ENCODE measurements at places on chromosomes 2 and 18. TPM values are rescaled to one million over a fixed set of nuclear protein-coding genes. Genes with fewer than 3 reads are reported as not detected.

DNA sequence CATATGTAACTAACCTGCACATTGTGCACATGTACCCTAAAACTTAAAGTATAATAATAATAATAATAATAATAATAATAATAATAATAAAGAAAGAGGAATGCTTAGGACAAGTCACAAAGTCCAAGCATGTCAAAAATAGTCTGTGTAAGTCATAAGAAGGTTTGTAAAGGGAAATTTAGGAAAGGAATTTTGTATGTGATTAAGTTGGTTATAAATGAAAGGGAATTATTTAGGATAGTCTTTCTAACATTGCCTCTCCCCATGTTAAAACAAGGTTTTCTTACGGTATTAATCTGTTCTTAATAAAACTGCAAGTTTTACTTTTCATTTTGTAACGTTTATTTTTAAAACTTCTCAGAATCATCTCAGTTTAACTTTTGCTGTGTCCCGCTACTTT, 62.8 kb downstream of the SESTD1 start:
- H3K4me1 ChIP-seq: no peaks in the 10 kb centered on the region
- no peaks in the 10 kb centered on the region for H3K36me3 ChIP-seq
- DNase-seq: no peak

GRCh38 chr2:203782262-203782976, 76.0 kb downstream of the CD28 start:
- no peaks in the 10 kb centered on the region for H3K36me3 ChIP-seq
- H3K4me3 ChIP-seq: no peak overlapping the region
- peak; percentile 61 for DNase-seq
- no peak overlapping the region for H3K27ac ChIP-seq
- no peaks in the 10 kb centered on the region for H3K4me1 ChIP-seq

GRCh38 chr2:9753276-9753600, 90.0 kb upstream of the TAF1B start:
- H3K27ac ChIP-seq: no peak overlapping the region
- H3K36me3 ChIP-seq: no peaks in the 10 kb centered on the region
- no peak for DNase-seq
- no peak overlapping the region for H3K4me3 ChIP-seq

DNA sequence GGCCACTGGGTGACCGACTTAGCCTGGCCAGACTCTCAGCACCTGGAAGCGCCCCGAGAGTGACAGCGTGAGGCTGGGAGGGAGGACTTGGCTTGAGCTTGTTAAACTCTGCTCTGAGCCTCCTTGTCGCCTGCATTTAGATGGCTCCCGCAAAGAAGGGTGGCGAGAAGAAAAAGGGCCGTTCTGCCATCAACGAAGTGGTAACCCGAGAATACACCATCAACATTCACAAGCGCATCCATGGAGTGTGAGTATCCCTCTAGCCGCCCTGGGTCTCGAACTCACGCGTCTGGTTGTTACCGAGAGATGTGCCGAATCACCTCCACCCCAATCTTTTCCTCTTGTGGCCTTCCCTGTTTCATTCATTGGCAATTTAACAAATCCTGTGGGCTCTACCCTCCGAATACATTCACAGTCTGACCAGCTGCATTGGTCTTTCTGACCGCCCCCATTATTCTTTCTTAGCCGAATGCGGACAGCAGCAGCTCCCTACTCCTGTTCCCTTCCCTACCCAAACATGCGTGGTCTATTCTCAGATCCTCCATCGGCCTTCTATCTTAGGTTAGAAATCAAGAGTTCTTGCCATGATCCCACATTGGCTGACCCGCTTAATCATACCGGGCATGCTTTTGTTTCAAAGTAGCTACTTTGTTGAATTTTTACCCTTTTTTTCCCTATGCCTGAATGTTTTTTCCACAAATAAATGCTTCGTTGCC, 631 bp downstream of the RPL31 start:
- peak overlapping the region; percentile 78 for H3K4me3 ChIP-seq
- H3K36me3 ChIP-seq: peaks cover 17% of the 10 kb centered on the region
- DNase-seq: no peak
- no peaks in the 10 kb centered on the region for H3K27me3 ChIP-seq
- H3K27ac ChIP-seq: peak overlapping the region; percentile 49
- H3K4me1 ChIP-seq: peaks cover 8% of the 10 kb centered on the region

DNA sequence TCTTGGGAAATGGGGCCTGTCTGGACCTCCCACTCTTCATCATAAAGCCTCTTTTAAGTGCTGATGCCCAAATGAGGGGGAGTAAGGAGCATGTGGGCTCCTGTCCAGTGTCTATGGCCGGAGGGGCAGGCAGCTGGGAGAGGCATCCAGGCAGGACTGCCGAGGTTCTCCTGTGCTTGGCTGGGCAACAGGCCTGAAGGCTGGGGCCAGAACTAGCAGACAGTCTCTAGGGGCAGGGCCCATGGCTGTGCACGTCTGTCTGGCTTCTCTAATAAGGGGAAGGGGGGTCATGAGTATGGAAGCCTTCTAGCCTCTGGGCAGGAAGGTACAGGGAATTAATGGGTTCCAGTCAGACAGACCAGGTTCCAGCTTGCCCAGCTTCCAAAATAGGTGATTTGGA, 128.6 kb downstream of the SMAD2 start:
- H3K4me1 ChIP-seq: no peaks in the 10 kb centered on the region
- H3K27me3 ChIP-seq: no peaks in the 10 kb centered on the region
- H3K4me3 ChIP-seq: no peak overlapping the region
- no peak for DNase-seq
- no peaks in the 10 kb centered on the region for H3K36me3 ChIP-seq

GRCh38 chr2:25365241-25365640, 23.5 kb upstream of the DNMT3A start:
- H3K36me3 ChIP-seq: no peaks in the 10 kb centered on the region
- H3K4me1 ChIP-seq: no peaks in the 10 kb centered on the region
- no peak overlapping the region for H3K4me3 ChIP-seq
- no peaks in the 10 kb centered on the region for H3K27me3 ChIP-seq

GRCh38 chr18:72672364-72673184, 128.4 kb upstream of the CBLN2 start:
- H3K4me1 ChIP-seq: no peaks in the 10 kb centered on the region
- no peak overlapping the region for H3K27ac ChIP-seq
- H3K36me3 ChIP-seq: no peaks in the 10 kb centered on the region
- no peaks in the 10 kb centered on the region for H3K27me3 ChIP-seq
- H3K4me3 ChIP-seq: no peak overlapping the region

- no peaks in the 10 kb centered on the region for H3K36me3 ChIP-seq
- no peak overlapping the region for H3K4me3 ChIP-seq
- H3K4me1 ChIP-seq: no peaks in the 10 kb centered on the region
- H3K27me3 ChIP-seq: no peaks in the 10 kb centered on the region
These were observed 304.6 kb upstream of the FAM98A start for GRCh38 chr2:33903701-33904100.

DNA sequence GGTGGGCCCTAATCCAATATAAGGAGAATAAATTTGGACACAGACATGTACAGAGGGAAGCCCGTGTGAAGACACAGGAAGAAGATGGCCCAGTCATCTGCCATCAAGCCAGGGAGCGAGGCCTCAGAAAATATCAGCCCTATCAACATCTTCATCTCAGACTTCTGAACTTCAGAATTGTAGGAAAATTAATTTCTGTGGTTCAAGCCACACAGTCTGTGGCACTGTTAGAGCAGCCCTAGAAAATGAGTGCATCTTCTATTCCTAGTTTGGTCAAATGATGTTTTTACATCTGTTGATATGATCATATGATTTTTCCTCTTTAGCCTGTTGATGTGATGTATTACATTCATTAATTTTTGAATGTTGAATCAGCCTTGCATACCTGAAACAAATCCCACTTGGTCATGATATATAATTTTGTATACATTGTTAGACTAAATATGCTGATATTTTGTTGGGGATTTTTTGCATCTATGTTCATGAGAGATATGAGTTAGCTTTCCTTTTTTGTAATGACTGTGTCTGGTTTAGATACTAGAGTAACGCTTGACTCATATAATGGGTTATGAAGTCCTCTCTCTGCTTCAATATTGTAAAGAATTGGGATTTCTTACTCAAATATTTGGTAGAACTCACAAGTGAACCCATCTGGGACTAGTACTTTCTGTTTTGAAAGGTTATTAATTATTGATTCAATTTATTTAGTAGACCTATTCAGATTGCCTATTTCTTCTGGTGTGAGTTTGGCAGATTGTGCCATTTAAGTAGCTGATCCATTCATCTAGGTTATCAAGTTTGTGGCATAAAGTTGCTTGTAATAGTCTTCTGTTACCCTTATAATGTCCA, 451.4 kb downstream of the EIPR1 start:
- H3K27ac ChIP-seq: no peak overlapping the region
- H3K27me3 ChIP-seq: no peaks in the 10 kb centered on the region
- no peak overlapping the region for H3K4me3 ChIP-seq
- H3K4me1 ChIP-seq: no peaks in the 10 kb centered on the region
- no peaks in the 10 kb centered on the region for H3K36me3 ChIP-seq

The FBXO11 gene
- total RNA-seq: 22.2 TPM

The GPR17 gene
- not detected for total RNA-seq

The SLC14A1 gene
- 1.1 TPM for total RNA-seq

The SNORC gene
- total RNA-seq: 2.1 TPM

GRCh38 chr2:138391946-138392345, 109.6 kb upstream of the SPOPL start:
- DNase-seq: no peak
- H3K36me3 ChIP-seq: no peaks in the 10 kb centered on the region
- no peaks in the 10 kb centered on the region for H3K4me1 ChIP-seq
- H3K27ac ChIP-seq: no peak overlapping the region
- H3K27me3 ChIP-seq: no peaks in the 10 kb centered on the region

The ANKRD30BL gene
- not detected for total RNA-seq

GRCh38 chr18:76314496-76314895, 180.5 kb downstream of the ZNF516 start:
- H3K4me3 ChIP-seq: no peak overlapping the region
- no peaks in the 10 kb centered on the region for H3K27me3 ChIP-seq
- H3K27ac ChIP-seq: no peak overlapping the region
- no peak for DNase-seq
- H3K36me3 ChIP-seq: no peaks in the 10 kb centered on the region

- H3K27ac ChIP-seq: no peak overlapping the region
- H3K27me3 ChIP-seq: no peaks in the 10 kb centered on the region
- peaks cover 8% of the 10 kb centered on the region for H3K4me1 ChIP-seq
- H3K4me3 ChIP-seq: no peak overlapping the region
These were observed 5.0 kb downstream of the NDUFS1 start for GRCh38 chr2:206154197-206154596.

DNA sequence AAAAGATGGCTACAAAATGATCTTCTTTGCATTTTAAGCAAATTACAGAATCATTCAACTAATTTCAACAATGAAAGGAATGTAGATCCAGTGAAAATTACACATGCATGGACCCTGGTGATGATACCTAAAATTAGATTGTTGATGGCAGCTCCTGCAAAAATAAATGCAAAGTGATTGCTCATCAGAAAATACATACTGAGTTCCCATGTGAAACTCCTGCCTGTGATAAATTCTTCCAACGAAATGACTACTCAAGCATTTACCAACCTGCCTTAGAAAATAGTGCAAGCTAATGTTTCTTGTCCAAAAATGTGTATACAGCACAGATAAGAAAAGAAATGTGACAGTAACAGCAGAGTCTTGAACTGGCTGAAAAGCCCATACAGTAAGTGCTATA, 300.0 kb upstream of the REV1 start:
- H3K27ac ChIP-seq: no peak overlapping the region
- no peaks in the 10 kb centered on the region for H3K4me1 ChIP-seq
- DNase-seq: no peak
- no peak overlapping the region for H3K4me3 ChIP-seq

DNA sequence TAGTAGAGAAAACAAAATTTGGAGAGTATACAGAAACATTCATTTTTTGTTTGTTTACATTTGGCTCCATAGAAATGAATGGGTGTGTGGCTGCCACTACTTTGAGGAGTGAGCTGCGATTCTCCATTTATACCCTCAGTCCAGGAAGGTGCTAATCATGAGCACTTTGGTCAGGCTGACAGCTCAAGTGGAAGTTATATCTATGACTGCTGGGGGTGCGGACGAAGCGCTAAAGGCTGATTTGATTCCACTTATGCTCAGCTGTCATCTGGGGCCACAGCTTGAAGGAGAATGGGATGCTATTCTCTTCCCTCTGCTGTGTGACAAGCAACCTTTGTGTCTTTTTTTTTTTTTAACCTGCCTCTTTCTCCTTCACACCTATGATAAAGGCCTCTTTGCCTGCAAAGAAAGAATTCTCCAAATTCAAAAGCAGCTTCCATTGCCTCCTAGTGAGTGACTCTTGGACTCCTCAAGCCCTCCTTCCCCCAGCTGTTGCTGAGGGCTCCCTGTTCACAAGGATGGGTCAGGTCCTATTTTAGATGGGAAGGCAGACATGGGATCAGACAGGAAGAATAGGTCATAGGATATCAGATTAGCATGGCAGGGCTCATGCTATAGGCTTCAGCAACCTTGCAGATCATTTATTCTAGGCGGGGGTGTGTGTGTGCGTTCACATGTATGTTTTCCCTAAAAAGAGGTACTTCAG, 201.6 kb downstream of the SETBP1 start:
- no peak for DNase-seq
- peaks cover 18% of the 10 kb centered on the region for H3K4me1 ChIP-seq
- H3K4me3 ChIP-seq: no peak overlapping the region
- no peak overlapping the region for H3K27ac ChIP-seq
- H3K27me3 ChIP-seq: no peaks in the 10 kb centered on the region

The TMEM150A gene
- total RNA-seq: 18.0 TPM

DNA sequence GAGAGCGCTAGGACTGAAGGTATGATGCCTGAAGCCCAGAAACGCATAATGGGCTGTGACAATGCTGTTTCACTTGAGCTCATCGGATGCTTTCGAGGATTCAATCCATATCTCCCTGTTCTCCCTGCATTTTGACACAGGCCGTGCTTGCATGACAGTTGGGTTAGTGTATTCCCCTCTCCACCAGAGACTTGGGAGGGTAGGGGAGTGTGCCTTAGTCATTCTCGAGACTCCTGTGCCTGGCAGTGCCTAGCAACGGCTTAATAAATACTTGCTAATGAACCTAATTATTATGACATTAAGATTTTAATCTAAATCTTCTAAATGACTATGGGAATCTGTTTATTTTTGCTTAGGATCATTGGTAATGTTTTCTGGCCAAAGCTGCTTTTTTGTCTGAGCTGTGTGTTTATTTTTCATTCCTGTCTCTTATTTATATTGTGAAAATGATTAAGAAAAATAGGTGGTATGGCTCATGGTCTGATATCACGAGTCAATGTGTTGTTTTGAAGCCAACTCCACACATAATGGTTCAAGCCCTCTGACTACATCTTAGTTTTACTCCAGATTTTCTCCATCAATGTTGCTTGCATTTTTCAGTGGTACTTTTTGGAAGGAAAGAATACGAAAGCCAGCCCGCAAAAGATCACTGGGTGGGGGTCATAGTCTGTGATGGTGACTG, 61.3 kb downstream of the NEDD4L start:
- DNase-seq: no peak
- H3K27ac ChIP-seq: no peak overlapping the region
- H3K4me3 ChIP-seq: no peak overlapping the region
- no peaks in the 10 kb centered on the region for H3K27me3 ChIP-seq
- no peaks in the 10 kb centered on the region for H3K36me3 ChIP-seq

DNA sequence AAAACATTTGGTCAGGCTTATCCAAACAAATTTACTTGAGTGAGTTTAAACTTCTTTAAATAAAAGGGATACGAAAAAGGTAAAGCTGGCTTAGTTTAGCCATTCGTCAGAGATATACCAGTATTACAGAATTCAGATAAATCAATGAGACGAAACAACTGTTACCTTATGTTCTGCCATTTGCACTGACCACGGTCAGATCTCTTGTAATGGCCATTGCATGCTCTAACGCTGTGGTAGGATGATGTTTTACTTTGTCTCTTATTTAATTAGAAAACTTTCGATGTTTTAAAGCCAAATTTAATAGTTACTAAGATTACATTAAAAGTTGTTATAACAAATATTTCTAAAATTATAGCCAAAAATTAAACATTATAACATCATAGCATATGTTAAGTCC, 1.5 kb downstream of the C18orf54 start:
- no peaks in the 10 kb centered on the region for H3K36me3 ChIP-seq
- H3K4me3 ChIP-seq: no peak overlapping the region
- DNase-seq: no peak
- H3K27me3 ChIP-seq: no peaks in the 10 kb centered on the region
- peaks cover 6% of the 10 kb centered on the region for H3K4me1 ChIP-seq

The SKA1 gene
- total RNA-seq: 0.47 TPM

The GAL3ST2 gene
- total RNA-seq: not detected
